Tibial nerve (tissue), 4 donors: ENCODE measurements at places on chromosomes 5 and 9. TPM values are rescaled to one million over a fixed set of nuclear protein-coding genes. Genes with fewer than 3 reads are reported as not detected.

EQTN gene
- 2.7 TPM for total RNA-seq

SLC44A1 gene
- total RNA-seq, result 64.3 TPM

PCDHGB5 gene
- 9.9 TPM for total RNA-seq

ABLIM3 gene
- 51.3 TPM for total RNA-seq

HACD4 gene
- 4.2 TPM for total RNA-seq

TAF11L13 gene
- total RNA-seq, result not detected

RBM22 gene
- 24.7 TPM for total RNA-seq

PCDHGA1 gene
- 1.6 TPM for total RNA-seq

PHF24 gene
- total RNA-seq, result 0.60 TPM

GPR151 gene
- not detected for total RNA-seq

SLC6A19 gene
- under 0.01 TPM for total RNA-seq

RASGRF2 gene
- 45.3 TPM for total RNA-seq

DNA sequence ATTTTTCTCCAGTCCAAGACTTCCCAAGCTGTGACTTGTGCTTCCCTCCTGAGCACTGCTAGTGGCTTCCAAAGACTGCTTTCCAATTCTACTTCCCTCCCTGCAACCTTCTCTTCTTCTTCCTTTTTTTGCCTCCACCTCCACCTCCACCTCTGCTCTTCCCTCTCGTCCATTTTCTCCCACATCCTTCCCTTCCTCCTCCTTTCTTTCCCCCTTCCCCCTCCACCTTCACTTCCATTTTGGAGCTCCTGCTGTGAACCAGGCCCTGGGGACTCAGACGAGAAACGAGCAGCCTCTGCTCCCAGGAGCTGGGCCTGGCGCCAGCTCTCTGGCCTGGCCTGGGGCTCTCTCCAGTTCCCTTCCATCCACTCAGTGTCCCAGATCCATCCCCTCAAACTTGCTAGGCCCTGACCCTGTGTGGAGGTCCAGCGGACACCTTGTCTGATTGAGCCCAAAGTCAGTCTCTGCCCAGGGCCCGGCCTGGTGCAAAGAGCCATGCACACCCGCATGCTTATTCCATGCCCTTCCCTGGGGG is 5.6 kb downstream of the GADD45G start:
- no peak overlapping the region for H3K4me3 ChIP-seq
- H3K36me3 ChIP-seq, result no peaks in the 10 kb centered on the region
- no peak for DNase-seq

DNA sequence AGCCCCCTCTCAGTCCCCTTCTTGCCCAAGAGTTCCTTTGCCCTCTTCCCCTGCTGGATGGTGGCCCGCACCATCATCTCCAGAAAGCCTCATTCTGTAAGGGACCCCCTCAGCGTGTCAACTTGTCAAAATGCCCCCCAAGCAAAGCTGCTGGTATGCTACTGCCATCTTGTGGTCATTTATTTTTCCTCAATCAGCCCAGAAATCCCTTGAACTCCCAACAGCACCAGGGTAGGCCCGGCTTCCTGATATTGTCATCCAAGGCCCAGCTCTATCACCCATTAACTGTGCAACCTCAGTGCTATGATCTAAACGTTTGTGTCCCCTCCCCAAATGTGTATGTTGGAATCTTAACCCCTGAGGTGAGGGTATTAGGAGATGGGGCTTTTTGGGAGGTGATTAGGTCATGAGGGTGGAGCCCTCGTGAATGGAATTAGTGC is 53.2 kb upstream of the FBXW11 start:
- H3K4me1 ChIP-seq, result no peaks in the 10 kb centered on the region
- peaks cover 18% of the 10 kb centered on the region for H3K36me3 ChIP-seq
- no peak overlapping the region for H3K27ac ChIP-seq
- H3K4me3 ChIP-seq, result no peak overlapping the region

DNA sequence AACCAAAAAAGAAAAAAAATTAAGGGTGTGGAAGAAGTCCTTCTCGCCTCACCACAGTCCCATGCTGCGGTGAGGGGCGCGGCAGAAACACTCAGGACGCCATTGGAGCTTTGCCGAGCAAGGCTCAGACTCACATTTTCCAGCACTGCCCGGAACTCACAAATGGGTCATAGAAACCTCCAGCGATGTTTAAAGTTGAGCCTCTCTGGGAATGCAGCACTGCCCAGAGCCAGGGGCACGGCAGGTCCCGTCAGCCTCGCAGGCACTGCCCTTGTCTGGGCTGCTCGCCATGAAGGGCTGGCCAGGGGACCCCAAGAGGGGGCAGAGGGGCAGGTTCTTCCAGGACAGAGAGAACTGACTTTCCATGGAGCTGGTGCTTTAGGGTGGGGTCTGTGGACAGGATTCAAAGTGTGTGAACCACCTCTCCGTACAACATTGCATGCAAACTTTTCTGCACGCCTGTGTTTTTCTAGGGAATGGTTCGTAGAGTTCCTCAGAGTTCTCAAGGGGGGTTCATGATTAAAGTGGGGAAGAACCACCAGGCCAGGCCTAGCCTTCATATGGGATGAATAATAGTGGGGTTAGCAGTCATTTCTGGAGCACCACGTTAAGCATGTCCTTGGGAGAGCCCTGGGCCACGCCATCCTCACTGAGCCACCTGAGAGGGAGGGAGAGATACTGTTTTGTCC is 38.4 kb downstream of the PRRX2 start:
- DNase-seq, result peak; percentile 57
- peak overlapping the region; percentile 65 for H3K27ac ChIP-seq
- H3K4me3 ChIP-seq, result peak overlapping the region; percentile 9
- peaks cover 12% of the 10 kb centered on the region for H3K27me3 ChIP-seq
- no peaks in the 10 kb centered on the region for H3K36me3 ChIP-seq

- no peak overlapping the region for H3K4me3 ChIP-seq
- H3K36me3 ChIP-seq, result no peaks in the 10 kb centered on the region
- no peak for DNase-seq
- H3K27ac ChIP-seq, result no peak overlapping the region
- H3K4me1 ChIP-seq, result peaks cover 13% of the 10 kb centered on the region
- no peaks in the 10 kb centered on the region for H3K27me3 ChIP-seq
Measured at GRCh38 chr5:38650946-38651345, 94.5 kb upstream of the LIFR start.

DNA sequence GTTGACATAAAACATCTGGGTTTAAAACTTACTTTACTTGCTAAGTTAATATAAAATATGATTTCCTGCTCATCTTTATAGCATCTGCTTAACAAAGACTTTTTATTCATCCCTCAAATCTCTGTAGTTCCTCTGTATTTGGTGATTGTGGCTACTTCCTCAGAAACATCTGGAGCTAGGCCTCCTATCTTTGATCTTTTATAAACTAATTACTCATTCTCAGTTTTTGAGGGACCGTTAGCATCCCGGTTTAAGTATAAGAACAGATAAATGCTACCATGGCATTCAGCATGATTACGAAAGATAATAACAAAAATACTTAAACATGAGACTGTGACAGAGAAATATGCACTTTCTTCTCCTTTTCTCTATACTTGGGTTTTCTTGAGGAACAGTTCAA is 85.3 kb downstream of the SLC38A9 start:
- no peak for DNase-seq
- no peaks in the 10 kb centered on the region for H3K36me3 ChIP-seq
- H3K4me3 ChIP-seq, result no peak overlapping the region
- peaks cover 24% of the 10 kb centered on the region for H3K4me1 ChIP-seq
- H3K27ac ChIP-seq, result no peak overlapping the region

DNA sequence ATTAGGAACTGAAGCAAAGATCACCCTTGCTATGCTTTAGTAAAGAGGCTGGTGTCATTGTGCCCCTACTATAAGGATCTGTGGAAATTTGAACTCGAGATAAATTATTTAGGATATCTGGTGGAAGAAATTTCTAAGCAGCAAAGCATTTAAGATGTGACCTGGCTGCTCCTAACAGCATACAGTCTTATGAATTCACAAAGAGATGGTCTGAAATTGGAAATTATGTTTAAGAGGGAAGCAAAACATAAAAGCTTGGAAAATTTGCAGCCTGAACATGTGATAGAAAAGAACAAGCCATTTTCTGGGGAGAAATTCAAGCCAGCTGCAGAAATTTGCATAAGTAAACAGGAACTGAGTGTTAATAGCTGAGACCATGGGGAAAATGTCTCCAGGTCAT is 223.7 kb downstream of the FBXO4 start:
- no peaks in the 10 kb centered on the region for H3K4me1 ChIP-seq
- H3K27me3 ChIP-seq, result no peaks in the 10 kb centered on the region

- no peaks in the 10 kb centered on the region for H3K36me3 ChIP-seq
- H3K27ac ChIP-seq, result no peak overlapping the region
- no peak for DNase-seq
- H3K4me3 ChIP-seq, result no peak overlapping the region
- H3K4me1 ChIP-seq, result no peaks in the 10 kb centered on the region
Measured at GRCh38 chr5:4050203-4050602, 454.6 kb downstream of the IRX1 start.

GRCh38 chr5:154287136-154287535 is 96.6 kb downstream of the GALNT10 start:
- H3K4me3 ChIP-seq, result no peak overlapping the region
- H3K36me3 ChIP-seq, result no peaks in the 10 kb centered on the region
- H3K4me1 ChIP-seq, result peaks cover 46% of the 10 kb centered on the region
- H3K27ac ChIP-seq, result peak overlapping the region; percentile 82

GRCh38 chr9:37550781-37551180 is 25.4 kb downstream of the FBXO10 start:
- H3K27me3 ChIP-seq, result no peaks in the 10 kb centered on the region
- no peak for DNase-seq
- no peaks in the 10 kb centered on the region for H3K4me1 ChIP-seq
- H3K4me3 ChIP-seq, result no peak overlapping the region
- no peak overlapping the region for H3K27ac ChIP-seq

DNA sequence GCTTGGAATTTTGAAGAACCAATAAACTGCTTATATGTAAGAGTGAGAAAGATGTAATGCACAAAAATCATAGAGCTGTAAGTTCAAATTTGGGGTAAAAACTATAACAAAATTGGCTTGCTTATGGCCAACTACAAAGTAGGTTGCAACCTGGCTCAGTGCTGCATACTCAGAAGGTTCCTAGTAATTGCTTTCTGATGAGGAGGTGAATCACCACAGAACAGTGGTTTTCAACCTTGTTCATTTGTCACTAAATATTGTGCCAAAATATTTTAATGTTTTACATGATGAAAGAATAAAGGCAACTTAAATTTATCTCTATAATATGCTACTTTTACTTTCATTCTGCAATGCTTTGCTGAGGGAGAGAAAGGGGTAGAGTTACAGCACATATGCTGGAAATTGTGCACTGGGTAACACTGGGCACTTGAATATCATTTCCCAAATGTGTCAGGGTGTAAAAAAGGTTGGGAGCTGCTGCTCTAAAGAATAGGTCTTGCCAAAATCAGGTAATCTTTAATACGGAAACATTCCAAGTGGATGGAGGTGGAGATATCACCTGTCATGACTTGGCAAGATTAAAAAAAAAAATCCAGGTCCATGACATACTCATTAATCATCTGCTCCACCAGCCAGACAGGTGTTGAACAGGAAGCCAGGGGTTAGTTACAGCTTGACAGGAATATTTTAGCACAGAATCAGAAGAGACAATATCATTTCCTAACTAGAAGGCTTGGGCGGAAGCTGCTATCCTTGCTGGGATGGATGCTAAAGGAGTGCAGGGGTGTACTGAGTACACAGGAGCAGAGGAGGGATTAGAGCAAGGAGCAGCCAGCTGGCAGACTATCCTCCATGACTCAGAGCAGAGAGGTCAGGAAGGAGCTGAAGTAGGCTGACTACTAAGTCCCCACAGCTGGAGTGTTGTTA is 34.6 kb upstream of the CCL21 start:
- no peaks in the 10 kb centered on the region for H3K4me1 ChIP-seq
- H3K27ac ChIP-seq, result no peak overlapping the region
- no peak overlapping the region for H3K4me3 ChIP-seq
- DNase-seq, result no peak
- H3K27me3 ChIP-seq, result no peaks in the 10 kb centered on the region
- no peaks in the 10 kb centered on the region for H3K36me3 ChIP-seq

GRCh38 chr9:92790542-92791527 is 26.2 kb upstream of the BICD2 start:
- H3K4me3 ChIP-seq, result no peak overlapping the region
- H3K27me3 ChIP-seq, result no peaks in the 10 kb centered on the region
- peak; percentile 95 for DNase-seq
- H3K4me1 ChIP-seq, result no peaks in the 10 kb centered on the region

- no peak for DNase-seq
- H3K27me3 ChIP-seq, result no peaks in the 10 kb centered on the region
- H3K4me3 ChIP-seq, result no peak overlapping the region
- no peaks in the 10 kb centered on the region for H3K36me3 ChIP-seq
Measured at GRCh38 chr9:104586496-104587180, 12.6 kb downstream of the OR13C5 start.
